SJCRH30 (cell line): ENCODE measurements at places on chromosomes 5 and 9. TPM values are rescaled to one million over a fixed set of nuclear protein-coding genes. Genes with fewer than 3 reads are reported as not detected.

- H3K27me3 ChIP-seq, result no peaks in the 10 kb centered on the region
- no peaks in the 10 kb centered on the region for H3K36me3 ChIP-seq
- no peak overlapping the region for H3K4me3 ChIP-seq
- no peak for DNase-seq
Observed at GRCh38 chr9:130823435-130823834, 11.6 kb upstream of the ABL1 start.

DNA sequence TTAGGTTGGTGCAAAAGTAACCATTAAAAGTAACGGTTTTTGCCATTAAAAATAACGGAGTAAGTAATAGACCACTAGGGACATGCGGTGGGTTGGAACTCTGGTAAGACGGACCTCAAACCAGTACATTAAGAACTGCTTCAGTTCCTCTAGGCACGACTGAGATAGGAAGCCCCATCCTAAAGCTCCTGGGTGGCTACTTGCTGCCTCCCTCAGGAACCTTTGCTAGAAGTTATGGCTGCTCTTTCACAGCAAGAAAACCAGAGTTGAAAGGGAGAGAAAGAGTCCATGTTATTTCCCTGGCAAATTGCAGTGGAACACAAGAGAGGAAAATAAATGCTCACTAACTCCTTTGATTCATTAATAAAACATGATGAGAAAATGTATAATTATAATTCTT is 47.6 kb downstream of the MCTP1 start:
- DNase-seq, result no peak
- H3K27ac ChIP-seq, result no peak overlapping the region
- H3K4me3 ChIP-seq, result no peak overlapping the region
- no peaks in the 10 kb centered on the region for H3K27me3 ChIP-seq

DNA sequence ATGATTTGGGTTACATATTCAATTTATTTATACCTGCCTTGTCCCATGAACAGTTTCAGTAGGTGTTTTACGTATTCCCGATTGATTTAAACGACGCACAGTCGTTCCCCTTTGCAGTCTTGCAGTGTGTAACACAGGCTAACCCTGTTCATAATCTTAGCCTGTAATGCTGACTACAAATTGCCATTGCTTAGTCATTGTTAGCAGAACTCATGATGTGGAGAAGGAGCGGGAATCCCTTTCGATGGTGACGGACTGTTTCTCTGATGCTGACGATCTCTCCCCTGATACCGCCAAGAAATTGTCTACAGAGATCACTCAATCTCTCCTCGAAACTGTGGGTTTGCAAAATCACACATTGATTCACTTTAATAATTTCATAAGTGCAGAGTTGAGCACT is 93.2 kb downstream of the MRPL36 start:
- H3K4me3 ChIP-seq, result no peak overlapping the region
- H3K27ac ChIP-seq, result no peak overlapping the region
- H3K27me3 ChIP-seq, result no peaks in the 10 kb centered on the region
- H3K36me3 ChIP-seq, result no peaks in the 10 kb centered on the region

Gene DBH
- total RNA-seq, result 2.2 and 2.5 TPM in 2 replicates
